Breast epithelium (tissue), 4 donors: ENCODE measurements at places on chromosomes 1 and 21. TPM values are rescaled to one million over a fixed set of nuclear protein-coding genes. Genes with fewer than 3 reads are reported as not detected.

The HAPLN2 gene
- total RNA-seq, result not detected

The RRP15 gene
- 7.8 TPM for total RNA-seq

The RHCE gene
- not detected for total RNA-seq

The SLAMF9 gene
- not detected for total RNA-seq

The SUMO3 gene
- total RNA-seq, result 64.2 TPM

The S100A14 gene
- not detected for total RNA-seq

The KCNJ9 gene
- not detected for total RNA-seq

The FABP3 gene
- total RNA-seq, result 7.9 TPM

The CNKSR1 gene
- 2.2 TPM for total RNA-seq

The RIPPLY3 gene
- 0.44 TPM for total RNA-seq

The C8B gene
- total RNA-seq, result not detected

The LCE3E gene
- not detected for total RNA-seq

The ADAMTS5 gene
- total RNA-seq, result 14.8 TPM

The CD5L gene
- not detected for total RNA-seq

The LRRC38 gene
- 0.15 TPM for total RNA-seq

The MAGOH gene
- total RNA-seq, result 37.5 TPM

The MASP2 gene
- not detected for total RNA-seq

The S100A7 gene
- not detected for total RNA-seq

The AKIRIN1 gene
- total RNA-seq, result 34.8 TPM

The CRB1 gene
- 0.48 TPM for total RNA-seq

The AADACL4 gene
- not detected for total RNA-seq

The TEX38 gene
- not detected for total RNA-seq

The HMCN1 gene
- 18.4 TPM for total RNA-seq

The EFNA1 gene
- total RNA-seq, result 163 TPM

The ZNF695 gene
- total RNA-seq, result not detected

The PTAFR gene
- 8.3 TPM for total RNA-seq

The SMCP gene
- total RNA-seq, result not detected

The KIF26B gene
- total RNA-seq, result 1.0 TPM

The OR2M3 gene
- 0.29 TPM for total RNA-seq

The CEP104 gene
- total RNA-seq, result 24.0 TPM

The CAPN2 gene
- total RNA-seq, result 164 TPM

The IL10 gene
- total RNA-seq, result 4.3 TPM

The CFAP107 gene
- total RNA-seq, result not detected

The TNFRSF9 gene
- total RNA-seq, result not detected

The ANGPTL3 gene
- not detected for total RNA-seq

The TMEM125 gene
- total RNA-seq, result 30.1 TPM

The FAM78B gene
- total RNA-seq, result 1.2 TPM

The KCNQ4 gene
- 1.3 TPM for total RNA-seq

The PGBD5 gene
- total RNA-seq, result 0.48 TPM

The NBPF26 gene
- total RNA-seq, result 37.6 TPM

The PGLYRP4 gene
- total RNA-seq, result not detected

The FCRL5 gene
- total RNA-seq, result 1.6 TPM

The IGSF5 gene
- 0.98 TPM for total RNA-seq

The TOR1AIP1 gene
- 112 TPM for total RNA-seq

The TIE1 gene
- total RNA-seq, result 9.4 TPM

The HTR1D gene
- not detected for total RNA-seq

The HHAT gene
- total RNA-seq, result 15.1 TPM

The HAO2 gene
- not detected for total RNA-seq

The COL9A2 gene
- total RNA-seq, result 11.4 TPM

The ACTL8 gene
- total RNA-seq, result not detected
